Thyroid gland (tissue), 4 donors: ENCODE measurements at places on chromosomes 3 and 15. TPM values are rescaled to one million over a fixed set of nuclear protein-coding genes. Genes with fewer than 3 reads are reported as not detected.

DNA sequence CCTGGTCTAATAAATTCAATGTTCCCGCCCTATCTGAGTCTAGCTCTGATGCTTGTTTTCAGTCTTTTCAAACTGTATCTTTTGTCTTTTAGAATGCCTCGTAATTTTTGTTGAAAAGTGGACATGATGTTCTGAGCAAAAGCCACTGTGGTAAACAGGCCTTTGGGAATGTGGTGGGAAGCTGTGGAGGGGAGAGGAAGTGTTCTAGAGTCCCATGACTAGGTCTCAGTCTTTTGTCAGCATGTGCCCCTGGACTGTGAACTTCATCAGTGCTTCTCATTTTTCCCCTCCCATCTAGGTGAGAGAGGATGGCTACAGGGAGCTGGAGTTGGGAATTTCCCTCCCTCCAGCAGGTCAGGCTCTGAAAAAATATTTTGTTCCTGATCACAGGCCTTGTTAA is 33.7 kb downstream of the SUSD5 start:
- H3K27me3 ChIP-seq: no peaks in the 10 kb centered on the region
- no peak overlapping the region for H3K27ac ChIP-seq
- no peaks in the 10 kb centered on the region for H3K4me1 ChIP-seq
- H3K36me3 ChIP-seq: no peaks in the 10 kb centered on the region

- no peak for DNase-seq
- H3K27me3 ChIP-seq: no peaks in the 10 kb centered on the region
- H3K27ac ChIP-seq: no peak overlapping the region
- no peaks in the 10 kb centered on the region for H3K4me1 ChIP-seq
Measured at GRCh38 chr15:48432688-48433087, 101.5 kb downstream of the DUT start.

- H3K4me1 ChIP-seq: peaks cover 57% of the 10 kb centered on the region
- no peaks in the 10 kb centered on the region for H3K27me3 ChIP-seq
- no peak for DNase-seq
- no peaks in the 10 kb centered on the region for H3K36me3 ChIP-seq
- no peak overlapping the region for H3K4me3 ChIP-seq
Measured at GRCh38 chr3:172217877-172218276, 178.5 kb downstream of the FNDC3B start.

- no peaks in the 10 kb centered on the region for H3K27me3 ChIP-seq
- no peaks in the 10 kb centered on the region for H3K4me1 ChIP-seq
- H3K4me3 ChIP-seq: no peak overlapping the region
- DNase-seq: no peak
- no peak overlapping the region for H3K27ac ChIP-seq
Measured at GRCh38 chr3:152056987-152057386, 183.5 kb downstream of the SUCNR1 start.

GRCh38 chr15:33086500-33087121 is 107.9 kb downstream of the FMN1 start:
- H3K4me3 ChIP-seq: no peak overlapping the region
- H3K27ac ChIP-seq: no peak overlapping the region
- no peak for DNase-seq
- H3K27me3 ChIP-seq: no peaks in the 10 kb centered on the region
- H3K4me1 ChIP-seq: no peaks in the 10 kb centered on the region
- H3K36me3 ChIP-seq: no peaks in the 10 kb centered on the region

GRCh38 chr15:79439236-79439635 is 7.1 kb downstream of the MINAR1 start:
- no peaks in the 10 kb centered on the region for H3K36me3 ChIP-seq
- no peaks in the 10 kb centered on the region for H3K4me1 ChIP-seq
- no peak for DNase-seq
- no peak overlapping the region for H3K27ac ChIP-seq

The VGLL3 gene
- 3.0 TPM for total RNA-seq

DNA sequence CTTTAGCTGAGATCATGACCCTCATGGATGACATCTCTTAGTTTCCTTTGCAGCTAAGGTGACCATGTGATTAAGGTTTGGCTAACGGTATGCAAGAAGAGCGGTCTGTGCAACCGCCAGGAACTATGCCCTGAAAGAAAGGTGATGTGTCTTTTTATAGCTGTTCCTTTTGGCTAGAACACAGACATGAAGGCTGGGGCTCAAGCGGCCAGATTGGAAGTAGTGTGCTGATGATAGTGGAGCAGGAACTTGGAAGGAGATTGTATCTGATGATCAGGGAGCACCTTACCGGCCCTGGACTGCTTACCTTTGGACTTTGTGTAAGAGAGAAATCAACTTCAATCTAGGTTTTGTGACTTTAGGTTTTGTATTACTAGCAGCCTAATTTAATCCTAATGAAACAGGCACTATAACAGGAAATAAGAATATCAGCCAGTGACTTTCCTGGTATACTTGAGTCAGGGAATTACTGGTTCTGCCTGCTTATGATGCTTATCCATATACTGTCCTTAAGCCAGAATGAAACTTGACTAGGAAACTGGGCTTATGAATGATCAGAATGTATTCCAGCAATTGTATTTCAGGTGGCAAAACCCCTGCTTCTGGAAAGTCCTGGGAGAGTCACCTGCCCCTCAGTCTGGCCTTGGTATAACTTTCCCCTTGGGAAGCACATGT is 164.3 kb upstream of the LRIG1 start:
- no peaks in the 10 kb centered on the region for H3K36me3 ChIP-seq
- H3K4me1 ChIP-seq: no peaks in the 10 kb centered on the region
- H3K4me3 ChIP-seq: no peak overlapping the region
- H3K27ac ChIP-seq: no peak overlapping the region
